ENCODE measurements at places on chromosomes 2 and 18.

GRCh38 chr2:206305523-206306245 lies 31.2 kb downstream of the ZDBF2 start:
- DNase-seq = no peak

GRCh38 chr2:128367601-128368359 lies 49.1 kb upstream of the HS6ST1 start:
- DNase-seq = no peak

DNA sequence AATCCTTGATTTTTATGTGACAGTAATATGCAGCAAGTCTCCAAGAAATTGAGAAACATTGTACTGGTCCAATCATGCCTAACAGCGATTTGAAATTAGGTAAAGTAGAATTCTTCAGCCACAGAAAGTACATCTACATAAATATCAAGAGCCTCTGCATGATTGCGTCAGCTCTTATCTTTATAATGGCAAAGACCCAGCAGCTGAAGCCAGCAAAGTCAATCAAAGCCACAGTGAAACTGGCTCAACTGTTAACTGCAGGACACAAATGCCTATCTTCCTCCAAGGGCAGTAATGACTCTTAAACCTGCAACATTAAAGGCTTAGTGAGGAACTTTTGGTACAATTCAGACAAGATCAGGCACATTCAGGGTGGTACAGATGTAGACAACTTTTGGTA lies 102.5 kb downstream of the BARD1 start:
- no peak for DNase-seq

GRCh38 chr2:234723400-234723799 lies 226.5 kb upstream of the ARL4C start:
- no peak for DNase-seq

DNA sequence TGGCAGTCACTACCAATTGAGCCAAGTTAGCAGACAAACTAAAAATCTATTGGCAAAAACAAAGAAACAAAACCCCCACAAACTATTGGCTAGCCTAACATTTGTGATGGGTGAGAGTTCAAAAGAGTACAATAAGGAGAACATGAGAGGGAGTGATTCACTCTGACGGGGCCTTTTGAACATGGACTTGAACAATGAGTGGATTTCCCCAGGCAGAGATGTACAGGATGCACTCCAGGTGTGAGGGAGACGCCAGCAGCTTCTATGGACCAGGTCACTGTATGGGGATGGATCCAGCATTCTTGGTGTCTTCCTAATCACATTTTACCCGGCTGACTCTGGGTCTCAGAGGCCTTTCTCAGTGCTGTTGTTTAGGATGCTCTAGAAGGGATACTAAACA lies 167.5 kb upstream of the SMAD2 start:
- DNase-seq = no peak

DNA sequence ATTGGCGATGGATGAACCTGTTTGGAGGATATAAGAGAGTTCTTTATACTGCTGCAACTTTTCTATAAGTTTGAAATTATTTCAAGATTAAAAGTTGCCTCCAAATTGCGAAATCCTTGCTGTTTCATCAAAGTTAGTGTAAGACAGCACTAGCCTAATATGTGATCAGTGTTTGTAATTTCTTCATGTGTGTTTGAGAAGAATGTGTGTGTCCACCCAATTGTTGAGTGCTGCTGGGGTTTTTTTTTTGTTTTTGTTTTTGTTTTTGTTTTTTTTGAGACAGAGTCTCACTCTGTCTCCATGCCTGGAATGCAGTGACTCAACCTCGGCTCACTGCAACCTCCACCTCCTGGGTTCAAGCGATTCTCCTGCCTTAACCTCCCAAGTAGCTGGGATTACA lies 33.4 kb downstream of the CDK15 start:
- no peak for DNase-seq

GRCh38 chr18:49618742-49619681 lies 57.2 kb downstream of the LIPG start:
- DNase-seq = peak; percentile 56

GRCh38 chr2:215392164-215392563 lies 43.7 kb downstream of the FN1 start:
- DNase-seq = no peak

GRCh38 chr2:10289352-10289751 lies 13.4 kb upstream of the HPCAL1 start:
- no peak for DNase-seq
